WTC11 (cell line): ENCODE measurements at places on chromosomes 3 and 15. TPM values are rescaled to one million over a fixed set of nuclear protein-coding genes. Genes with fewer than 3 reads are reported as not detected.

Gene SNRK
- total RNA-seq = 10.3 to 11.8 TPM (median 10.5 TPM) in 3 replicates

Gene ST8SIA2
- total RNA-seq = 1.8 to 2.9 TPM (median 2.2 TPM) in 3 replicates

Gene PPP1R14D
- total RNA-seq = 0.25 TPM in 1 of 3 replicates, not detected in the others

Gene GOLGA8T
- total RNA-seq = 0.78 to 1.0 TPM (median 0.92 TPM) in 3 replicates

Gene GRK7
- not detected in 3 replicates for total RNA-seq

Gene GPR62
- total RNA-seq = 0.24 to 0.55 TPM (median 0.46 TPM) in 3 replicates

Gene NANOGP8
- 1.9 to 2.1 TPM (median 1.9 TPM) in 3 replicates for total RNA-seq

Gene PRR20G
- 0.18 TPM in 1 of 3 replicates, not detected in the others for total RNA-seq

Gene IL5RA
- not detected in 3 replicates for total RNA-seq

Gene FSIP1
- 0.55 to 0.61 TPM (median 0.60 TPM) in 3 replicates for total RNA-seq
